ENCODE measurements at places on chromosomes 2 and 18.

GRCh38 chr2:60391230-60391629, 162.2 kb downstream of the BCL11A start:
- no peak for DNase-seq

DNA sequence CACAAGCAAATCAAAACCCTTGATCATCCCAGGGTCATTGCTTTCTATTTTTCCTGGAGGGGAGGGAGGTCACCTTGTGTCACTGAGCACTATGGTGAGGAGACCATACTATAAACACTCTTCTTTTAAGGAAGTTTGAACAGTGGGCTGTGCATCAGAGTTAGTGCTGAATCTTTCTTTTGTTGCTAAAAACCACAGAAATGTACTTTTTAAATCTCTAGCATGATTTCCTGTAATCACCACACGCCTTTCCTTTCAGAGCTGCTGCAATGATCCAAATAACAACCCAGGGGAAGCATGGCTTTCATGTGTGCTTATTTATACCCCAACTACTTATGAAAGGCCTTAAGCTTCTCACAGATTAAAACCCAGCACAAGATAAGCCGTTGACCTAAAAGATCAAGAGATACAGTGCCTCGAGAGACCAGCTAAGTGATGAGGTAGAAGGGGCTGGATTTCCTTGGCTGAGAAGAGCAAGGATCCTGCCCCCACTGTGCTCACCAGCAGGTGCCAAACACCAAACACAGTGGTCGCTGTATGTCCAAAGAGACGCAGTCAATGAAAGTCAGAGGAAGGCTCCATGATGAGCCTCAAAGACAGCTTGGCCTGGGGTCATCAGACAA, 34.7 kb downstream of the TRABD2A start:
- no peak for DNase-seq

DNA sequence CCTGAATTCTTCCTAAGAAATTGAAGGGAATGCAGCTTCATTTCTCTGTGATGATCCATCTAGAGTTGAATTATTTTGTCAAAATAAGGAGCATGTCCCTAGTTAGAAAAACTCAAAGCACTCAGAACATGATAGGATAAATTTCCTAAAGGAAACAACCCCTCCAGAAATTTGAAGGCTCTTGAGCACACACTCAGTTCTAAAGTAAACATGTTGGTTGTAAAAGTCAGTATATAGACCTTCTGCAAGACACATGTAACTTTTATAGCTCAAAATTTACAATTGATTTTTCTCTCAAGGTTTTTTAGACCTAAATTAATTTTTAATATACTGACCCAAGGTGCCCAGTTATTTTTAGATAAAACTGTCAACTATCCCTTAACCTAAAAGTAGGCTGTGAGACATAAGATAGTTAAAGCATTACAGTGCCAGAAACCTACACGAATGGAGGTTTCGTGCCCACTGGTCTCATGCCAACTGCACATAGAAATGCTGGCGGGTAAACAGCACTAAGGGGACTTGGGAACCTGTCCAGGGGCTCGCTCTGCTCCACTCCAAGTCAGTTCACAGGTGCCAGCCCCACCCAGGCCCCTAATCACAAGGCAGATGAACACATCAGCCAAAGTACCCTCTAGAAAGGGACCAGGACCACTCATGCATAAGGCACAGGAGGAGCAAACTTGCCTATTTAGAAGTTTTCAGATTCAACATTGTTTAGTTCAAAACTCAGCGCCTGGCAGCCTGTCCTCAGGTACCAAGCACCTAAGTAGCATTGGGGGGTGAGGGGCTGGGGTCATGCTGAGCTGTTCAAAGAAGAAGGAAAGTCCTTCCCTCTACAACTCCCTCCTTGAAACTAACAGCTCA, 106.5 kb downstream of the SMC6 start:
- no peak for DNase-seq

DNA sequence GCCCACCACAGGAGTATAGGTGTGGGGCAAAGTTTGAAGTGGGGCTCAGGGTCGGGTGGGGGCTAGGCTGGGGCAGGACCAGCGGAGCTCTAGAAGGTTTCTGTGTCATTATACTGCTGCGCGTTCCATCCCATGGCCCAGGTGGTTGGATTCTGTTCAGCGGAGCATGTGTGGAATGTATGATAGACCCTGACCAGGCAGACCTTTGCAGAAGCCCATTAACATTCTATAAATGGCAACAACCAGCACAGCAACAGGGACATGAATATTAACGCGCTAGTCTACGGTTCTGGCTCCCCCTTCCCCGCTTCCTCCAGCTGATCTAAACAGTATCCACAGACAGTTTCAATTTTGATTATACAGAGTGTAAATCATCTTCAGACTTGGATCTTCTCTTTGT, 4.1 kb upstream of the PRKCE start:
- no peak for DNase-seq

GRCh38 chr2:192414794-192415193, 220.1 kb upstream of the TMEFF2 start:
- DNase-seq = no peak

DNA sequence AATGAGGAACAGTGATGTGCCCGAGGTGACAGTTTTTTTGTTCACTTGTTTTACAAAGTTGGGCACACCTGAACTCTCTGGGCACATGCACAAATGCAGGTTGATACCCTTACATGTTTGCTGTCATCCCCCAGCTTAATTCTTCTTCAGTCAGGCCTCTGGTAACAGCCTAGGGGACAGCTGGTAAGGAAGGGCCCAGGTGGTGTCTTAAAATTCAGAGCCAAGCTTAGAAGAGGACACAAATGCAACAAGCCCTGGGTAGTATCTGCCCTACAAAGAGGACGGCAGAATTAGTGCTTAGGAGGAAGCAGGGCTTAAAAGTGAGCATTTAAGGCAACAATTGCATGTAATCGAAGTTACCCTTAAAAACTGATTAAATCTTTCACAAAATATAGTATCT, 171.9 kb upstream of the ACAA2 start:
- no peak for DNase-seq

DNA sequence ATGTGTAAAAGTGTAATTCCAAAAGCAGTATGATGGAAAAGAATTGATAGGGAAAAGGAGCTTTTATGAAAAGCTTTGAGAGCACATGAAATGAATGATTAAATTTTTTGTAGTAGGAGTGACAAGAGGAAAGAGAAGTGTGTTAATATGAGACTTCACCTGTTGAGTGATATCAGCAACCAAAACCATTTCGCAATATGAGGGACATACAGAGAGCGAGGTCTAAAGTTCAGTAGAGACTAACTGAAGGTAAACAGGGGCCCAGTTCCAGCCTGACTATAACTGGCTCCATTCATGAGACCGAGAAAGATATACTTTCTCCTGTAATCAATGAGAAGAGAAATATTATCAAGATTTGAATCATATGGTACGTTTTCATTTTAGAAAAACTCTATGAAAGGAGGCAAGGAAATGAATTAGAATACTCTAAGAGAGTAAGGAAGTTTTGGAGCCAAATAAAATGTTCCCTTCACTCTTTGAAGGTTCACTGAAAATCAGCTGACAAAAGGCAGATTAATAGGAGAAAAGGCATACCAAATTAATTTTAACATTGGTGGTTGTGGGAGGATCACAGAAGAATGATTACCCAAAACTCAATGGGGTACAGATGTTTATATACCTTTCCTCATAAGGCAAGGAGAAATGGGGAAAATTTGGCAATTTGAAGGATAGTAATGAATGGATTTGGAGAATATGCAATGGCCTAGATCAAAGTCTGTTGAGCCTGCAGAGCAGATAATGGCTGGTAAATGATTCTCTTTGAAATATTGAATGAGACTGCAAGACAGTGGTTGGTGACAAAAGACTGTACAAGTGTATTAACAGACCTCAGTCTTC, 932.2 kb downstream of the TDRD15 start:
- no peak for DNase-seq

- DNase-seq = no peak
These were observed 349.8 kb downstream of the RBM43 start for GRCh38 chr2:150911766-150912280.

GRCh38 chr2:11127761-11128160, 27.5 kb upstream of the SLC66A3 start:
- no peak for DNase-seq

- DNase-seq = peak; percentile 88
These were observed 261.6 kb downstream of the NAPG start for GRCh38 chr18:10787293-10787901.

- DNase-seq = peak; percentile 59
These were observed 140.3 kb downstream of the CYRIA start for GRCh38 chr2:16525265-16525887.

GRCh38 chr2:212537726-212538304, 787 bp downstream of the ERBB4 start:
- peak; percentile 48 for DNase-seq

GRCh38 chr2:207165121-207166038, at the start of gene KLF7:
Gene KLF7, minus strand, starts transcription at chr2:207165948. Its CDS starts 380 bp downstream, at chr2:207165568.
- no peak for DNase-seq

DNA sequence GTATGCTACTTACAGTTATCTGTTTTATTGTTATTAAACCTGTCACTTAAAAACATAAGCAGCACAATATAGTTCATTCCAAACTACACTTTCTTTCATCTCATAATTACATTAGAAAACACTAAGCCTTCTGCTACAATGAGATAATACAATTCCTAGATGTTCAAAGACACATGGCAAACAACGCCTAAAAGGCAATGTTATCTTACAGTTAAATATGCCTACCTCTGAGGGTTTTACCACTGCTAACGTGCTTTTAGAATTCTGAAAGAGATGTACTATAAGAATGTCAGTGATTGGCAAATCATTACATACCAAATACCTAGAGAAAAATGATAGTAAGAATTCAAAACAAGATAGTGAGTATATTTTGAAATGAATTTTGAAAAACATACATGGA, 46.8 kb upstream of the SPOPL start:
- no peak for DNase-seq

- no peak for DNase-seq
These were observed 325.4 kb downstream of the SPAG16 start for GRCh38 chr2:213609570-213610170.

DNA sequence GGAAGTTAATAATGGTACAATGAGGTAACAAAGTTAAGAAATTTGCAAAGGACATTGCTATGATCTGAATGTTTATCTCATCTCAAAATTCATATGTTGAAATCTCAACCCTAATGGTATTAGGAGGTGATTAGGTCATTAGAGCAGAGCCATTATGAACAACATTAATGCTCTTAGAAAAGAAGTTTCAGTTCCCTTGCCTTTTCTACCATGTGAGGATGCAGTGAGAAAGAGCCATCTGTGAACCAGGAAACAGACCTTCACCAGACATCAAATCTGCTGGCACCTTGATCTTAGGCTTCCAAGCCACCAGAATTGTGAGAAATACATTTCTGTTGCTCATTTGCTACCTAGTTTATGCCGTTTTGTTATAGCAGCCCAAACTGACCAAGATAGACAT, 757.6 kb downstream of the NR4A2 start:
- no peak for DNase-seq

GRCh38 chr2:120670371-120670770, 65.3 kb upstream of the GLI2 start:
- DNase-seq = no peak

- DNase-seq = no peak
These were observed 22.2 kb downstream of the FAM110C start for GRCh38 chr2:24107-24506.

- DNase-seq = no peak
These were observed 326.9 kb upstream of the UBE2E3 start for GRCh38 chr2:180653481-180653880.

GRCh38 chr2:145402706-145403277, 882.9 kb upstream of the ZEB2 start:
- DNase-seq = no peak

DNA sequence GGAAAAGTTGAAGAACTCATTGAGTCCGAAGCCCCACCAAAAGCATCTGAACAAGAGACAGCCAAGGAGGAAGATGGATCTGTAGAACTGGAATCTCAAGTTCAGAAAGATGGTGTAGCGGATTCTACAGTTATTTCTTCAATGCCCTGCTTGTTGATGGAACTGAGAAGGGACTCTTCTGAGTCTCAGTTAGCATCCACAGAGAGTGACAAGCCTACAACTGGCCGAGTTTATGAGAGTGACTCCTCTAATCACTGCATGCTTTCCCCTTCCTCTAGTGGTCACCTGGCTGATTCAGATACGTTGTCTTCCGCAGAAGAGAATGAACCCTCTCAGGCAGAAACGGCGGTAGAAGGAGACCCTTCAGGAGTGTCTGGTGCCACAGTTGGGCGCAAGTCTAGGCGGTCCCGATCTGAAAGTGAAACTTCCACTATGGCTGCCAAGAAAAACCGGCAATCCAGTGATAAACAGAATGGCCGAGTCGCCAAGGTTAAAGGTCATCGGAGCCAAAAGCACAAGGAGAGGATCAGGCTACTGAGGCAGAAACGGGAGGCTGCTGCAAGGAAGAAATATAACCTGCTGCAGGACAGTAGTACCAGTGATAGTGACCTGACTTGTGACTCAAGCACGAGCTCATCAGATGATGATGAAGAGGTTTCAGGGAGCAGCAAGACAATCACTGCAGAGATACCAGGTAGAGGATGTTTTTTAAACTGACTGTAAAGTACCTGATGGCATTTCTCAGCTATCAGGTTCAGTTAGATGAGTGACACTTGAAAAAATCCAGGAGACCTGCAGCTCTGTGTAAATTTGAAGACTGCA, 111.9 kb downstream of the HAUS1 start:
- DNase-seq = no peak

GRCh38 chr2:109646961-109647360, 32.8 kb downstream of the SOWAHC start:
- DNase-seq = no peak

DNA sequence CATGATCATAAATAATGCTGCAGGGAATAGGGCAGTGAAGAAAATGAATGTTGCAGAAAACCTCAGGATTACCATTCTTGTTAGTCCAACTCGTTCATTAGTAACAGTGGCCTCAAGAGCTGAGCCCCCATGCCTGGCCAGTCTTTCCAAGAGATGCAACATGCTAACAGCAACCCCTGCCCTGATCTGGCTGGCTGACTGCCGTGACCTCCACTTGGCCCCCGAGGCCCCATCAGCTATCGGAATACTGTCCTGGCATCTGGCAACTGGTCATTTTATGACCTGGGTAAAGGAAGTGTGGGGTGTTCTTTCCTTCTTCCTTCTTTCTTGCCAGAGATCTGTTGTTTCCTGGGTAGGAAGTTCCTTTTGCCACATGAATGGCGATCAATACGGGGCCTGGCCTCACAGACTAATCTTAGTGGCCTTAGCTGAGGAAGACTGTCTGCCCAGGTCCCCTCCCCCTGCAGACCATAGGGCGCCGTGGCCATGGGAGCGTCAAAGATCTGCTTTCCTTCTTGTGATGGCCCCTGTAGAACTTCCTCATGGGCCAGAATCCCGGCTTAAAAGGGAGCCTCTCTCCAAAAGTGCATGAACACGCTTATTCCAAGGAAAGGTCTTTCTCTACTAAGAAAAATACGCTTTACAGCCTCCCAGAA, 10.6 kb upstream of the TRABD2A start:
- no peak for DNase-seq

GRCh38 chr2:190903693-190904450, 23.3 kb downstream of the GLS start:
- no peak for DNase-seq

All from glutamatergic neuron (in vitro differentiated cells).